Fibroblast of skin of scalp (primary cell): ENCODE measurements at places on chromosomes 12 and 14.

GRCh38 chr12:104547235-104547634 is 90.5 kb downstream of the CHST11 start:
- DNase-seq = no peak

GRCh38 chr12:9143929-9144729 is 28.4 kb upstream of the A2M start:
- no peak for DNase-seq

GRCh38 chr14:39582028-39582654 is 149.9 kb upstream of the FBXO33 start:
- DNase-seq = no peak

DNA sequence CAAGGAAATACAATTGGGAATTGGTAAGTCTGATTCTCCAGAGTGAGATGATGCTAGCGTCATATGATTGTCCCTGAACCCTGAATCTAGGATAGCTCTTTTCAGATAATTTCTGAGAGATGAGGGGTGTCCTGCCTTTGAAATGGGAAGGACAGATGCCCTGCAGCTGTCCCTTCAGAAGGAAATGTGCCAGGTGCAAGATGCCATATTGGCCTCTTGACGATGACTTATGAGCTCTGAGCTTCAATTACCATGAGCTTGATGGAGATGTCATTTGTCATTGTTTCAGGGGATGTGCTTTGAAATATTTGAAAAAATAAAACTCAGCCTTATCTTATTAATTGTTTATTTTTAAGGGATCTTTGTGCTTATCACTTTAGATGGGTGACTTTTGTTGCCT is 185.1 kb downstream of the DACT1 start:
- no peak for DNase-seq

DNA sequence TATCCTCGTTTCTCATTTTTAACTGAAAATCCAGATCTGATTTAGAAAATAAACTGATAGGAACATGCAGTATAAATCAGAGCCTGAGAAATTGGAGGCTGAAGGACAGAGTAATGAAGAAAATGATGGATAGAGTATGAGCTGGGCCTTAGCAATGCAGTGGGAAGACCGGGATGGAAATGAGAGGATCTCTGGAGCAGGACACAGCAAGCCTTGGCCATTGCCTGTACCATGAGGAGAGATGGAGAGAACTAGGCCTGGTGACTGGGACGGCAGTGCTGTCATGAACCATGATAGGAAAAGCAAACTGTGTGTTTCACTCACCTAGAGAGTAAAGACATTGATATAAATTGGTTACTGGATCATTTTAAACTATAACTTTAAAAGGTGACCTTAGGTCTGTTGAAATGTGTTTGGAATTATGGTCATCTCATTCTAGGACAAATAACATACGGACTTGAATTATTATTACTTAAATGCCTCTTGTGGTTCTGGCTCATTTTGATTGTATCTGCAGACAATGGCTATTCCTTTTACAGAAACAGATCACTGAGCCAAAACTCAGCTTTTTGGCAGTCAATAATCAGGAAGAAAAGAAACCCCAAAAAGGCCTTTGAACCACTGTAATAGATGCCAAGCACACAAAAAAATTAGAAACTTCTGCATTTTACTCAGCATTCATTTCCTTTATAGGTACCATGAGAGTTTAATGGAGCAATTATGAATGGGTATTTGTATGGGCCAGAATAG is 251.9 kb upstream of the PRKD1 start:
- DNase-seq = no peak

DNA sequence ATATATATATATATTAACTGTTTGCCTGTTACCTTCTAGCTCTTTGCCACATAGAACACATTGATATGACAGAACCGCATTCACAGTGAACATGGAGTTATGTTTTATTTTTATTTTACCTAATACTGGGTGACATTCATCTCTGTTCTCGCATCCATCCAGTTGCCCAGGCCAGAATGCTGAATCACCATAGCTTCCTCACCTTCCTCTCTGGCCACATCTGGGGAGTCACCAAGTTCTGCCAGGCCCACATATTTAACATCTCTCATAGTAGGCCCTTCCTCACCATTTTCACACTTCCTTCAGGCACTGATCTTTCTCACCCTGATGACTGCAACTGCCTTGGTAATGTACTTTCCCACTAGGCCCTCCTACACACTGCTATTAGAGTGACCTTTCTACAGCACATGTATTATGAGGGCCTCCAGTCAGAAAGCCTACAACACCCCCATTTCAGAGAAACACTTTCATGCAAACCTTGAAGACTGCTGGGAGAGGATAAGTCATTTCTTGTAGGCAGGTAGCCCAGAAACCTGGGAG is 106.8 kb downstream of the LGR5 start:
- DNase-seq = no peak

GRCh38 chr14:105578070-105578469 is 51.7 kb downstream of the TMEM121 start:
- DNase-seq = no peak

DNA sequence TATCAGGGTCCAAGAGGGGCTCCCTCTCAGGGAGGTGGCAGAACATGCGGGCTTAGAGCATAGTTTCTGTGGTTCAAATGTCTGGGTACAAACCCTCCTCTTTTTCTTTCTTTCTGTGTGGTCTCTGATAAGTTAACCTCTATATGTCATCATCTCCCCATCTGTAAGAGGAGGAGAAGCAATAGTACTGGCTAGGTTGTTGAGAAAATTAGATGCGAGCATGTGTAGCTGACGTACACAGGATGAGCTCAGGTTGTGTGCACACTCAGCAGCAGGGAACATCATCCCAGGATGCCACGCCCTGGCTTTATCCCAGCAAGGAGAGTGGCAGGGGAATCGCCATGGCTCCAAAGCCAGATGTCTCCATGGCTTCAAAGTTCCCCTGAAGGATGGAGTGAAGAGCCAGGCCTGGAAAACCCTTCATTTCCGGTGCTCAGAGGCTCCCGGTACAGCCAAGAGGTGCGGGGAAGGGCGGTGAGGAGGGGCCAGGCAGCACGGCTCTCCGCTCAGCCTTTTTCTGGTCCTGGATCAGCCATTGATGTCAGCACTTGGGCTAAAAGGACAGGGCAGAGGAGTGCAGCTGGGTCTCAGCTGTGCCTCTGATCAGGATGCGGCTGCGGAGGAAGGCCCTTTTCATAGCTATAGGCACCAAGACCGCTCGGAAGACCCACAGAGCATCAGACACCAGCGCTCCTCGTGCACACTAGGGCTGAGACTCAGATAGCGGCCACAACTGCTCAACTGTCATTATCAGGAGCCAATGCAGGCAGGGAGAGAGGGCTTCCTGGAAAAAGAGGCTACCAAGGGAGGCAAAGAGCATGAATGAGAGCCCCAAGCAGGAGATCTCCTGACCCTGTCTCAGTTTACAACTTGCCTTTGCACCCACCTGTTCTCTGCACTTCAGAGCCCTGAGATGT is 41.5 kb downstream of the ARL6IP4 start:
- DNase-seq = no peak

DNA sequence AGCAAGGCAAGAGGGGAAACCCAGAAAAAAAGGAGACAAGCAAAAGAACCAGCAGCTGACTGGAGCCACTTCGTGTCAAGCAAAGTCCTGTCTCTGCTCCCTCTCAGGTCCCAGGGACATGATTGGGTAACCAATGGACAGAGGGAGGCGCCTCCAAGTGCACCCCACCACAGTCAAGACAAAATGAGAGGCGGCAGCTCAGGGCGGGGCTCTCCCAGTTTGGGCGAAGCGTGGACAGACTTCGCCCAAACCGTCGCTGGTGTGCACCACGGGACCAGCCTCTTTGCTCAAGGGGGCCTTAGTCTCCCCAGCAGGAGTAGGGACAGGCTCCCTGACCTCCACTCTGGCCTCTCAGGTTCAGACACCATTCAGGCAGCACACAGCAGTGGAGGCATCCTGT is 1.5 kb upstream of the BEGAIN start:
- DNase-seq = no peak

DNA sequence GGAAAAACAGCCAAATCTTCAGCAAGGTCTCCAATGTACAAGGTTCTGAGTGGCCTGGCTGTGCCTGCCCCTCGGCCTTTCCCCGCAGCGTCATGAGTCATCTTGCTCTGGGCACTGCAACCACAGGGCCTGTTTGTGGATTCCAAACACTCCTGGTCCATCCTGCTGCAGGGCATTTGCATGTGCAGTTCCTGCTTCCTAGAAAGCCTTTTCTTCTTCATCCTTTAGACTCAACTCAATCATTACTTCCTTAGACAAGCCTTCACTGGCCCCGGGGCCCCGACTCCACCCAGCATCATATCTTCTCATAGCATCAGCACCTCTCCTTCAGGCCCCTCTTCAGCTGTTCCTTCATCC is 101.8 kb upstream of the EGLN3 start:
- peak; percentile 32 for DNase-seq
